ENCODE measurements at places on chromosomes 3 and 15.

GRCh38 chr3:139764069-139764905, 86.5 kb upstream of the NMNAT3 start:
- no peak for DNase-seq

DNA sequence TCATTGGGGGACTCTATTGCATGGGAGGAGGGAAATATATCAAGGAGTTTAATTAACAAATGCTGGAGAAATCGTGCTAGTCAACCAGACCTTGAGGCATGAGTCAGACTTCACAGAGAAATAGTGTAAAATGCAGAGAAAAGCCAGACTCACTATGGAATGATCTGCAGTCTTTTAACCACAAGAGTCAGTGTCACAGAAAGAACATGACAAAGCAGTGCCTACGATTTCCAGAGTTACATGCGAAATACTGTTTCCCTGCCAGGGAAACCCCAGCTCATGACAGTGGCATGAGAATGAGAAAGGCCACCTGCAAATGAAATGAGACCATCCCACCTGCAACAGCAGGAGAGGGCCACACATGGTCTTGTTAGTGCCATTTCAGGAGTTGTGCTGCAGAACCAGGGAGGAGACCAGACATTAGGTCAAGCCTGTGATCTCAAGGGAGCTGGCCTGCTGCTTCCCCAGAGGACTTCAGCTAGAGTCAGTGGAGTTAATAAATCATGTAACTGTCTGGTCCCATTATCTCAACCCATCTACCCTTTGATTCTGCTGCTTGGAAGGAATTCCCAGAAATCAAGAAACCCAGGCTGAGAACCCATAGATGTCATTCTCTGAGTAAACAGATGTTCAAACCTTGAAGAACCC, 79.0 kb downstream of the ERC2 start:
- no peak for DNase-seq

DNA sequence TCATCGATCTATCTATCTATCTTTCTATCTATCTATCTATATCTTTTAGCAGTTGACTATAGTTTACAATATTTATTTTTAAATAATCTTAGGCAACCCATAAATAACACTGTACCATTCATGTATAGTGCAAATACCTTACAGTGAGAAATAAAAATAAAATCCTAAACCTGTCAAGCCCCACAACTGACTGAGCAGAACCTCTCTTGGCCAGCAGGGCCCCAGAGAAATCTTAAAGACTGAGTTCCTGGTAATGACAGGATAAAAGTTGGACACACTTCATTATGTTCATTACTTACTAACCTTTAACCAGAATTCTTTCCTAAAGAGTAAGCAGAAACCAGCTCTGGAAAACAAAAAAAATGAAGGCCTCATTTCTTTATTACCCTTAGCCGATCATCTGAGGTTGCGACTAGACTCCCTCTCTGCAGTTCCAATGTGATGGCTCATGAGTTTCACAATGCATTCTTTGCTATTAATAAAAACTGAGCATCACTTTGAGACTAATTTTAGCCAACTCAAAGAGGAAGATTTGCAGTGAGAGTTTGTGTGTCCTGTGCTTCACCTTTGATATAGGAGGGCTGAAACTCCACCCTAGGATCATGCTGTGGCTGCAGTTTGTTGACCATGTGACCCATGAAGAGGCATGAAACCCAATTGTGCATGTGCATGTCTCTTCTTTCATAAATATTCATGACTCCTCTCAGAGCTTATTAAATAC, 1072.0 kb downstream of the NSUN3 start:
- no peak for DNase-seq

DNA sequence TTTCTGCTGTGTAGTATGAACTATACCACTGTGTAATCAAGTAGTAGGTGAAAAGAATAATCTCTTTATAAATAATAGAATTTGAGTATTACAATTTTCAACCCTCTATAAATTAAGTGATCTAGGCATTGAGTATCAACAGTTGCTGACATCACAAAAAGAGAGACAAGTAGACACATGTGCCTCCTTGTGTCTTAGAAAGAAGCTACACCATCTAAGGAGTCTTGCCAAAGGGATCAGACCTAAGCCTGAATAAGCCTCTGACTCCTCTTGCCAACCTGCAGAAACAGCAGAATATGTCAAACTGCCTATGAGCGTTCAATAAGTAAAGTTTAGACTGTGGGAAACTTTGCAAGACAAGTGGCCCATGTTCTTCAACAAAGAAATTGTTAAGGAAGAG, 5.8 kb upstream of the MTMR10 start:
- DNase-seq: no peak

DNA sequence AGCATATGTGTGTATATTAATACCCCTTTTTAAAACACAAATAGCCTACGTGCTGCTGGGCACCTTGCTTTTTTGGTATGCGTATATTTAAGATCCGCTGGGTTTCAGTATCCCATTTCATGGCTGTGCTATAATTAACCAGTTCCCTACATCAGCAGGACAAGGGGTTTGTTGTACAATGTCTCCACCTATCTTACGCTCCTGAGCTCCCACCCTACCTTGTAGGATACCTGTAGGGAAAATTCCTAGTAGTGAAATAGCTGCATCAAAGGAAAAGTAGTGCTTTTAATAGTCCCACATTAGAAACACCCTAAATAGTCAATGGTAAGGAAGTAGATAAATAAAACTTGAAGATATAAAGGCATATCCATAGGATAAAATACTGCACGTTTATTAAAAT, 1.4 kb downstream of the MAP6D1 start:
- no peak for DNase-seq

GRCh38 chr15:59532770-59533379, 78.7 kb upstream of the GCNT3 start:
- no peak for DNase-seq

DNA sequence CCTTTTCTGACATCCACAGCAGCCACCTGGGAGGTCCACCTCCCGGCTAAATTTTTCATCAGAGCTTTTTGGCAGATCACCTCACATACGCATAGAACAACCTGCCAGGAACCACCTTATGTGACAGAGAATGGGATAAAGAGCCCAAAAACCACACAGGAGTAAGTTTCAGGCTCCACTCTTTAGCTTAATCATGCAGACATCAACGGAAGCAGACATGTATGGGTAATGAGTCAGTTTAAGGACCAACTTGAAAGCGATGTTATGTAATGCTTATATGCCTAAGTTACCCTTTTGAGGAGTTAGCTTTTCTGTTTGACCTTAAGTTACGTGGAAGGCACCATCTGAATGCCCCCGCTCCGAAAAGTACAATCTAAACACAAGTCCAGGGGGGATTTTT, 183.3 kb upstream of the BHLHE40 start:
- no peak for DNase-seq

- no peak for DNase-seq
Measured at GRCh38 chr3:71064291-71064955, 519.1 kb downstream of the FOXP1 start.

- DNase-seq: no peak
Measured at GRCh38 chr3:128472449-128473179, 5.9 kb upstream of the DNAJB8 start.

GRCh38 chr15:32943711-32944110, 225.9 kb downstream of the GREM1 start:
- DNase-seq: no peak

DNA sequence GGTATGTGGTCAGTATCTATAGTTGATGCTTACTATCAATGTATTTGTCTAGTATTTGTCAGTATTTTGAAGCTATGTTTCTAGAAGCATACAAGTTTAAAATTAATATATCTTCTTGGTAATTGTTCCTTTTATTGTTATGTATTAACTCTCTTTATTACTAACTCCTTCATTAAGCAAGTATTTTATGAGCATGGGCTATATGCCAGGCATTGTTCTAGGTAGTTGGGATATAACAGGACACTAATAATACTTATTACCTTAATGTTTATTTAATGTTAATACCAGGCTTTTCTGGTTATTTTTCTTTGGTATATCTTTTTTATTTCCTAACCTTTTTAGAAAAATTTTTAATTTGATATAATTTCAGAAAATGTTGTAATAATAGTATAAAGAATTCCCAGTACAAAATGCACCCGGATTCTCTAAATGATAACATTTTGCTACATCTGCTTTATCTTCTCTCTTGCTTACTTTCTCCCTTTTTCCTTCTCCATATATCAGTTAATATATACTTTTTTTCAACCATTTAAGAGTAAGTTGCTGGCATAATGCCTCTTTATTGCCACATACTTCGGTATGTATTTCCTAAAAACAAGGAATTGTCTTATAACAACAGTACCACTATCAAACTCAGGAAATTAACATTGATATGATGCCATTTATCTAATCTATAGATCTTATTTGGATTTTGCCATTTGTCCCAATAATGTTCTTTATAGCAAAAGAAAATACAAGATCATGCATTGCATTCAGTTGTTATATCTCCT, 30.9 kb downstream of the LRRC49 start:
- DNase-seq: no peak

- DNase-seq: no peak
Measured at GRCh38 chr3:140726066-140726465, 48.2 kb downstream of the TRIM42 start.

GRCh38 chr3:172836390-172836997, 86.0 kb downstream of the ECT2 start:
- DNase-seq: no peak

GRCh38 chr15:25094066-25094465, 139.3 kb downstream of the SNRPN start:
- no peak for DNase-seq

DNA sequence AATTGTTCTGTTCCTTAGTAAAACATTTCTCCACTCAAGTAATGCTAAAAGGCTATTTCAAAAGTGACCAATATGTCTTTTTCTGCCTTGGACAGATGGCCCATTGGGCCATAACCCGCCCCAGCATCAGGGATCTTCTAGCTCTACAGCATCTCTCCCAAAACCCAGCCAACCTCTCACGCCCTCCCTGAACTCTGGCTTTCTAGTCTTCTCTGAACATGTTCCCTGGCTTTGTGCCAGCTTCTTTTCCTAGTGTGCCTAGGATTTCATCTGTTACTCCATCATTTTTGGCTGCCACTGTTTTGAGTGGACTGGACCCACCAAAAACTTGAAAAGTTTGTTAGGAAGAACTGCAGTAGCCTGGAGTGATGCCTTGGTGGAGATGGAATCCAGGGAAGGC, 30.7 kb downstream of the TRPM1 start:
- no peak for DNase-seq

GRCh38 chr15:28875461-28876000, 10.2 kb upstream of the APBA2 start:
- no peak for DNase-seq

GRCh38 chr3:55292360-55292759, 194.7 kb downstream of the WNT5A start:
- no peak for DNase-seq

DNA sequence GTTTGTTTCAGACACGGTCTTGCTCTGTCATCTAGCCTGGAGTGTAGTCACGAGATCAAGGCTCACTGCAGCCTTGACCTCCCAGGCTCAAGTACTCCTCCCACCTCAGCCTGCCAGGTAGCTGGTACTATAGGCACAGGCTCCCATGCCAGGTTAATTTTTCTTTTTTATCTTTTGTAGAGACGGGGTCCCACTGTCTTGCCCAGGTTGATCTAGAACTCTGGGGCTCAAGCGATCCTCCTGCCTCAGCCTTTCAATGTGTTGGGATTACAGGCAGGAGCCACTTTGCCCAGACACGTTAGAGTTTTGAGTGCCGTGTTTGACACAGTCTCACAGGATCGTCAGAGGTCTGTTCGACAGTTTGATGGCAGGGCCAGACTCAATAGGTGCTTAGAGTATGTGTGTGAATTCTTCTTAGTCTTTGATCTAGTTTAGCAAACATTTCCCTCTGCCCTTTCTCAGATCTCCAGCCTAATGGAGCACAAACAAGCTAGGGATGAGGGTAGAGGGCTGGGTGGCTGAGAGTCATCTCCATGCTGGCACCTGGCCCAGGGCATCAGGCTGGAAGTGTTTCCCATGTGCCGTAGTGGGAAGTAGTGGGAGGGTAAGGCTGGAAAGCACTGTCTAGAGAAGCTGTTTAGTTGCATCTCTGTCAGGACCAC, 66.1 kb upstream of the DLG1 start:
- DNase-seq: no peak

DNA sequence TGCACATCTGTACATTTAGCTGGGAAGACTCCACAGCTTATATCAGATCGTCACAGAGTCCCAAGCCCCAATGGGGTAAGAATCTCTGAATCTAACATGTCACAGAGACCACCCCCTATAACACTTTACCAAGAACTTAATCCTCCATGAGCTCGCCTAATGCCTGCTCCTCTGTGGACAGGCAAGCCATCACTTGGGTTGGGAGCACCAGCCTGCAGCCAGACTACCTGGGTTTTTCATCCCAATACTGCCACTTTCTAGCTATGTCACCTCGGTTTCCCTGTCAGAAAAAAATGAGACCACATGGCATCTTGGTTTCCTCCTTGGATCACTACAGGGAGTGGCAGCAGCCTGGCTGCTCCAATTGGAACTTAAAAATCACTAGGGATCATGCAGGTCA, 277.9 kb upstream of the TLE3 start:
- no peak for DNase-seq

DNA sequence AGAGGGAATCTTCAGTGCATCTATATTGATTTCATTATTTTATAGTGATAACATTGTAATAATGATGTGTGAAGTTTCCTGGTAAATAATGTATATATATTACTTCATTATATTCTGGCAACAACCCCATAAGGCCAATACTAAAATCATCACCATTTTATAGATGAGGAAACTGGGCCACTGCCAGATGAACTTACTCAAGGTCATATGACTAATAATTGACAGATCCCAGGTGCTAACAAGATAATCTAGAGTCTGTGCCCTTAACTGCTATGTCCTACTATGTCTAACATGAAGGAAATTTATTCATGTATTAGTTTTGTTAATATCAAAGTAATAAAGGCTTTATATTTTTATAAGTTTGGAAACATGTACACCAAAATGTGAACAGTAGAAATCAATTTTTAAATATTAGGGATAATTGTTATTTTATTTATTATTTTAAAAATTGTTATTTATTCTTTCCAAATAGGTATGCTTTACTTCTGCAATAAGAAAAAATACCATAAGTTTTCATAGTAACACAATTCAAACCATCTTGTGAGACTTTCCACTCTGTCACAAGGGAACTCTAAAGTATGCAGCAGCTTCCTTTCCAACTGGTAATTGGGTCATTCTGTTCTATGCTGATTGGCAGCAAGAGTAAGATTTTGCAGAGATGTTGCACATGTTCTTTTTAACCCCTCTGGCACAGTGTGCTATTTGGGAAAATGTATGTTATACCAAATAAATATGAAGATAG, 90.8 kb upstream of the CMC1 start:
- no peak for DNase-seq

DNA sequence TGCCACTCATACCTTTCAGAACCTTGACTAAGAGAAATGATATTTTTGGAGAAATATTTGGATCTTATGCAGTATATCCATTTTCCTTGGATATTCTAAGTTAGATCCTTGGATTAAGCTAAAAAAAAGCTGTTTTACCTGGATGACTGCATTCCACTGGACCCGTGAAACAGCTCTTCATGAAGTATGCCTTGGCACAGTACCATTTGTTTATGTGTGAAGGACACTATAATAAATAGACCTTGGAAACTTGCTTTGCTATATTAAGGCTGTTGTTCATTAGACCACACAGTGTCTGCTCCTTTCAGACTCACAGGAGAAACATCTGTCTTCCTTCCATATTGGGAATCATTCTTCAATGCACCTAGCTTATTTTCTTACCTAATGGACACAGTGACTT, 651.0 kb upstream of the TGFBR2 start:
- no peak for DNase-seq

- no peak for DNase-seq
Measured at GRCh38 chr3:58989163-58989562, 60.7 kb downstream of the CFAP20DC start.
